ENCODE measurements at places on chromosomes 3 and 15.
A peak's percentile ranks its signal among the peaks of the same experiment; 100 is the strongest.

GRCh38 chr3:163543662-163544061 is 1534.6 kb downstream of the SI start:
- no peak for DNase-seq

DNA sequence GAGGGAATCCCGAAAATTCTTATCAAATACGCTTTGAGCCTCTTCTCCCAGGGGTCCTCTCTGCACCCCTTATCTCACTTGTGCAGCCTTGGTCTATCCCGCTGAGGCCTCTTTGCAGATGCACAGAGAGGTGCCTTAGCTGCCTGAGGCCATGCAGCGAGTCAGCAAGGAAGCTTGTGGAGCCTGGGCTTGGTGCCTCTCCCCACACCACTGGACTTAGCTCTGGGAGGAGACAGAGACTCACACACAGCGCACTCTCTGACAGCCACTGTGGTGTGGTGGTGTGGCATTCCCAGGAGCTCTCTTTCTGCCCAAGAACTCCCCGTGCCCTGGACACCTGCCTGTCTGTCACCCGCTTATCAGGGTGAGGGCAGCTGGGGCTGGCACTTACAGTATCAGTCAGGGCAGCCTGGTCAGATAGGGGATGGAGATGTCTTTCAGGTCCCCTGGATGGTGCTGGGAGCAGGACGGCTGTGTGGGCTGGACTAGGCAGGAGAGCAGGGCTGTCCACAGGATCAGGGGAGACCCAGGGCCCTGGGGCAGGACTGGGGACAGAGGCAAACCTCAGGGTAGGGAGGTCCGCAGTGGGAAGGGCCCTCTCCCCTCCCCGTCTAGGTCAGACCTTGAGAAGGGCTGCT is 10.2 kb upstream of the LINGO1 start:
- DNase-seq, result no peak

GRCh38 chr15:90419738-90420406 is 31.8 kb downstream of the IQGAP1 start:
- peak; percentile 90 for DNase-seq

DNA sequence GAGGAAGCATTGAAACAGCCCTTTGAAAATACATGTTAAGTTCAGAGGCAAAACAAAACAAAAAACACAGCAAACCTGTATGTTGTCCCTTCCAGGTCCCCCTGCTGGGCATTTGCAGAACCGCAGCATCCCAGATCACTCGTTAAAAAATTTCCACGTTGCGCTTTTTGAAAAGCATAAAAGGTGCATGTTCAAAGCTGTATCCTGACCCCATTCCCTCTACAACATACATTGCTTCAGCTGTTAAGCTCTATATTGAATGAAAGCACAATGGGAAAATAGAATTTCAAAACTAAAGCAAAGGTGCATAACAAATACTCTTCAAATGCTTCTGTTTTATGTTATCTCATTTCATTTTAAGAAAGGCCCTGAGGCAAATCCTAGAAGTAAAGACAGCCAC is 328.3 kb downstream of the THSD4 start:
- peak; percentile 34 for DNase-seq

GRCh38 chr3:99013777-99014315 is 112.4 kb upstream of the DCBLD2 start:
- no peak for DNase-seq

DNA sequence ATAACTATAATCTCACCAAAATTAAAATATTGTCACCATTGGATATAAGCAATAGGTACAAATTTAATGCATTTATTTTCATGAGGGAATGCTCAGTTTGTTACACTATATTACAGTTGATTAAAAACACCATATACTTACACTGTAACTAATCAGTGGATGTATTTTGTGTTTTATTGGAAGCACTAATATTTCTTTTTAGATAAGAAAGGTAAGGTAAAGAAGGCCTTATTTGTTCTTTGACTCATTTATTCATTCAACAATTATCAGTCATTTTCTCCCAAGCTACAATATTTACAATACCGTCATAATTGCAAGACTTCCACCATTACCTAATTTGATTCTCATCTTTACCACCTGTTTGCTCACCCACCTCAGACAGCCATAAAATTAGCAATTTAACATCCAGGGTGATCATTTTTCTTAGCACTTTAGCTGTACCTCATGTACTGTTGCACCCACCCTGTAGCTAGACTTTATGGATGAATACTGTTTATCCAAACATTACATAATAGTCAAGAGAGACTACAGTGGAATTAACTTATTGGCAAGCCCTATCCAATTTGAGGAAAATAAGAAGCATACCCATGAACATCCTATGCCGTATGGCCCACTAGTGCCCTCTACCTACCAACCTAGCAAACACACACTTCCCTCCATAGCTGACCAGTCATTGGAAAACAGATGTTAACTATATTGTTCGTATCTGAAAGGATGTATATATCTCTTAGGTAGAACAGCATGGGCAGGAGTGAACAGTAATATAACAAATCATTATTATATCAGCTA is 229.6 kb downstream of the BBX start:
- peak; percentile 23 for DNase-seq

- peak; percentile 59 for DNase-seq
These were observed 32.2 kb upstream of the BCL2A1 start for GRCh38 chr15:80003171-80003570.

All from fibroblast of skin of abdomen (primary cell).